ENCODE measurements at places on chromosomes 5 and 9.

DNA sequence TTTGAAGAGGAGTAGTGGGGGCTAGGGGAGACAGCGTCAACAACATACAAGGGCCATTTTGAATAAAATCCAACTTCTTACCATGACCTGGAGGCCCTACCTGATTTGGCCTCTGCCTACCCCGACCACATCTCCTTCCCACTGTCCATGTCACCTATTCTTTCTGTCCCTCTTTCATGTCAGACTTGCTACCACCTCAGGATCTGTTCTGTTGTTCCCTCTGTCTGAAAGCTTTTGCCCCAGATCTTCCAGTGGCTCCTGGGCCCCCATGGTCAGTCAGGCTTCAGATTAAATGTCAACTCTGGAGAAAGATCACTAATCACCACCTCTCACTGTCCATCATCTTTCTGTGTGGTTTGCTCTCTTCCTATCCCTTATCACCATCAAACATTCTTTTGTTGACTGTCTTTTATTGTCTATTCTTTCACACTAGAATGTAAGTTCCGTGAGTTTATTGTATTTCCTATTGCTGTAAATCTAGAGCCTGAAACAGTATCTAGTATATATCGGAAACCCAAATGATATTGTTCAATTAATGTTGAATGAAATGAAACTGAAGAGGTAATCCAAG, 31.2 kb upstream of the APC start:
- no peak for DNase-seq

GRCh38 chr5:63205976-63206375, 627.4 kb downstream of the LRRC70 start:
- DNase-seq = no peak

- no peak for DNase-seq
Measured at GRCh38 chr9:17236147-17236546, 101.3 kb downstream of the CNTLN start.

- DNase-seq = peak; percentile 4
Measured at GRCh38 chr5:163564321-163564938, 59.0 kb downstream of the MAT2B start.

- DNase-seq = no peak
Measured at GRCh38 chr9:14730461-14730898, 7.9 kb upstream of the CER1 start.

DNA sequence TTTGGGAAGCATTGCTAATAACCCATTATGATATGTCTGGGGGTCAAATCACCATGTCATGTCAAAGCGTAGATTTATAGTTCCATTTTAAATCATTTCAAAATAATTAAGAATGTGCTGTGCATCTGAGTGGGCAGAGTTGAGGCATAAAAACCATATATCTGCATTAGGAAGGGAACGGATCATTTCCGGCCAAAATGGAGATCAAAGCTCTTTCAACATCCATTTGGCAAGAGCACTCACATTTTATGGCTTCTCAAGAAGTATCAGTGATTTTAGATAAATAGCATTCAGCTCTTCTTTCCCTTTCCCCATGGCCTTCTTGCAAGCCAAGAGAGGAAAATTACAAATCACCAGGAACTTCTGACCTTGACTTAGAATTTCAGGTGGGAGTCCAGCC, 89.9 kb downstream of the HSPA4 start:
- no peak for DNase-seq

DNA sequence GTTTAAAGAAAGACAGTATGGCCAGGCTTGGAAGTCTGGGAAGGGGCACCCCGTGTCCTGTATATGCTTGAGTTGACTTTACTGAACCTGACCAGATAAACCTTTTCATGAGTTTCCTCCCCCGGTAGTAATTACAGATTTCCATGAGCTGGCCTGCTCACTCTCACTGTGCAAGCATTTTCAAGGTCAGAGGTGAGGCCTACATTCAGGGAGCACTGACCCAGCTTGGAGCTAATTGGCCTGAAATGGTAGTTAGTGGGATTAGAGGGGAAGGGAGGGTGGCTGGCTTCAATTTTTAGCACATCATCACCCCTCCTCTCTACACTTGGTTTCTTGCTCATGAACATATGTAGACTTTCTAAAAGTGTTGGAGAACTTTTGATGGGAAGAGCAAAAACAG, 99.2 kb downstream of the PSAT1 start:
- no peak for DNase-seq

GRCh38 chr5:32020271-32020670, 153.8 kb downstream of the GOLPH3 start:
- no peak for DNase-seq
